ENCODE measurements at places on chromosomes 3 and 15.

GRCh38 chr3:120177707-120178306 is 83.6 kb upstream of the GSK3B start:
- DNase-seq: no peak

DNA sequence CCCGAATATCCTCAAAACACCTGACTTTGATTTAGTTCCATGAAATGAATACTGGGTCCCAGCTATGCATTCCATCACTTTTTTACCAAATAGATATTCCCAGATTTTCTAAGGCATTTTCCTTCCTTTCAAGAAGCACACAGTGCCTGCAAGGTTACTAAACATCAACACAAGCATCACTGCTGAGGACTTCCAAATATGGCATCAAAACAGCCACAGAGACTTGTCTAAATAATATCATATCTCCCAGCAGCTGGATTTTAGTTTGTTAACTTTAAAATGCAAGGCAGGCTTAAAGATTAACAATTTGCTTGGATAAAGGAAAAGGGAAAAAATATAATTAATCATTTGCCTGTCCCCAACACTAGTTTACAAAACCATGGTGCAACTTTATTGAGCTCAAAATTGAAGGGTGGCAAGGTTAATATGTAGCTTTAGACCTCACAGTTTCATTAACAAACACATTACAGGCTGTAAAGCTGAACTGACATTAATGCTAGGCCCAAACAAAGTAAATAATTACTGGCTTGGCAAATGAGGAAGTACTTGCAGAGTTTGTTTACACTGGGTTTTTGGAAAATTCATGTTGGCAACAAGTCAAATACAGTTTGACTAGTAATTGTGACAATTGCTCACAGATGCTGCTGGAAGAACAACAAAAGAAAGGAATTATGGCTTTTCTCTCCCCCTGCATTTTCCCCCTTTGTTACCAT is 401.7 kb upstream of the CDIN1 start:
- DNase-seq: no peak

DNA sequence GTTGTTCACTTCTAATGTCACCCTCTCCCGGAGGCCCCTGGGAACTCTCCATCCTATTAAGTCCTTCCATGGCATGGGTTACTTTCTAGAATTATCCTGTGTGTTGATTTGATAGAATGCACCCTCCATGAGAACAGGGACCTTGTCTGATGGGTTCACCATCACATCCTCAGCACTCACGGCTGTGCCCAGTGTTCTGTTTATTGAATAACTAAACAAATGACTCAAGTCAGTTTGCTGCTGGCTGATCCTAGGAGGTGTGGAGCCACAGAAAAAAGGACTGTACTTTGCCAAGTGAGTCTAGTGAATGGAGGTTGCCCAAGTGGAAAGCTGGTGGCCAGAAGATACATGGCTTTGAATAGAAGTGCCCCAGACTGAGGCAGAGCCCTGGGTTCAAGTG is 48.5 kb upstream of the RAB6B start:
- DNase-seq: no peak

DNA sequence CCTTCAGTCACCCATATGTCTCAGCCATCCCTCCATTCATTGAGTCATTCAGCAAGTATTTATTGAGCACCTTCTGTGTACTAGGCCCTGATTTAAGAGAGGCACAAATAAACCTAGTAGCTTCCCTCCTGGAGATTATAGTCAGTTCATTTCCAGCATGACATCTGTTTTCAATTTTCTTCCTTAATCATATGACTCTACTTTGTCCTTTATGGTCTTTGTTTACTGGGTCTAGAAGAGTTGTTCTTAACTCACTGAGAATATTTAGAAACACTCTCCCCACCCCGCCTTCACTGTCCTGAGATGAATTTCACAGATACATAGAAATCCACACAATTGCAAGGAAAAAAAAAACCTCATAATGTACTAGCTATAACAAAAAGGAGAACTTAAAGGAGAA is 44.8 kb upstream of the ADAMTS9 start:
- DNase-seq: no peak

DNA sequence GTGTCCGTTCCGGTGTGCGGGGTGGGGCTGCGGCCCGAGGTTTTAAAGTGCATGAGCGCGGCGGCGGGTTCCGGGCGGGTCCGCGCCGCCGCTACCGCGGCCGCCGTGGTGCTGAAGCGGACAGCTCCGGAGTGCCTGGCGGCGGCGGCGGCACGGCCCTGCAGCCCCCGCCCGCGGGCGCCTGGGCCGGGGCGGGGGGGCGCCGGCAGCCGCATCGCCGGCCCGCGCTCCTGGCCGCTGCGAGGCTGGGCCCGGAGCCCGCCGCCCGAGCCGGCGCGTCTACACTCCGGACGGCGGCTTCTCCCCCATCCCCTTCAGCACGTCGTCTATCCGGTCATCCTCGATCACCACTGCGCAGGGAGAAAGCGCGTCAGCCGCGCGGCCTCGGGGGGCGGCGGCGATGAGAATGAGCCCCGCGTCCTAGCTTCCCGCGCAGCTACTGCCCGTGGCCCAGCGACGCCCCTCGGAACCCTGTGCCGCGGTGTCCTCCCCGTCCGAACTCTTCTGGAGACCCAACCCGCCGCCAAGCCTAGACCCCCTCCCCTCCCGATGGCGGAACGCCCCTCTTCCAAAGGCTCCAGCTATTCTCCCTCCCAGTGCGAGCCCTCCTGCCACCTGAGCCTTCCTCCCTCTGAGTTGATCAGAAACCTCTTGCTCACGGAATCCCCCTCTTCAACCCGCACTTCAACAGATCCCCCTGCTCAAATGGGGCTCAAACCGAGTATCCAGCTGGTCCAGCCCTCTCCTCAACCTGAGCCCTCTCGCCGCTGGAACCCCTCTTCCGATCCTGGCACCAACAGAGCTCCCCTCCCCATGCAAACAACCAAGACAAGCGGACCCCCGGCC is 1.3 kb downstream of the CAMK2N2 start:
- no peak for DNase-seq

DNA sequence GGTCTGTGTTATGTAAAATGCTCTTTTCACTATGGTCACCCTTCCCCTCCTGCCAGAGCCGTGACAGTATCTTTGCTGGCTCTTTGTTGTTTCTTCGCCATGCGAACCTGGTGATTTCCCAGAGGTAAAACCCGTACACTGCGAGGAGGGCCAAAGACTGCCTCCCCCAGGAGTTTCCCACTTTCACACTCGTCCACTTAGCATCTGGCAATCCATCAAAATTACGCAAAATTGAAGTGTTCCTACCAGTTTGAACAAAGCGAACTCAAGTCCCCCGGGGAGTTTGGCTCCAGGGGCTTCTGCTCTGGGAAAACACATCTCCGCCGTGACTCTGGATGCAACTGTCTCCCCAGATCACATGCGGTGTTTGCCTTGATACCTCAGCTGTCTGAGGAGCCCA is 239.9 kb downstream of the FAM43A start:
- DNase-seq: no peak

GRCh38 chr15:100714034-100714748 is 111.8 kb downstream of the ASB7 start:
- no peak for DNase-seq

DNA sequence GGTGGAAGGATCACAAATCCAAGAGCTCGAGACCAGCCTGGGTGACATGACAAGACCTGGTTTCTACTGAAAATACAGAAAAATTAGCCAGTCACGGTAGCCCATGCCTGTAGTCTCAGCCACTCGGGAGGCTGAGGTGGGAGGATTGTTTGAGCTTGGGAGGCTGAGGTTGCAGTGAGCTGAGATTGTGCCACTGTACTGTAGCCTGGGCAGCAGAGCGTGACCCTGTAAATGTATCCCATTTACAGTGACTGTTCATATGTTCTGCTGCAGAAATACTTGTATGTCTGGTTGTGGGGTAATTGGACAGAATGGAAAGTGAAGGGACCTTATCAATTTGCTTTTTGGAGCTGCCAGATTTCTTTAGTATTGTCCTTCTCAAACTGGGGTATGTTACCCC is 24.9 kb downstream of the ATG7 start:
- DNase-seq: no peak

- no peak for DNase-seq
Measured at GRCh38 chr3:115062412-115062956, 84.6 kb downstream of the ZBTB20 start.

GRCh38 chr3:127820826-127821313 is 1.4 kb downstream of the MGLL start:
- DNase-seq: no peak

GRCh38 chr3:124577494-124578167 is 152.6 kb upstream of the UMPS start:
- no peak for DNase-seq

DNA sequence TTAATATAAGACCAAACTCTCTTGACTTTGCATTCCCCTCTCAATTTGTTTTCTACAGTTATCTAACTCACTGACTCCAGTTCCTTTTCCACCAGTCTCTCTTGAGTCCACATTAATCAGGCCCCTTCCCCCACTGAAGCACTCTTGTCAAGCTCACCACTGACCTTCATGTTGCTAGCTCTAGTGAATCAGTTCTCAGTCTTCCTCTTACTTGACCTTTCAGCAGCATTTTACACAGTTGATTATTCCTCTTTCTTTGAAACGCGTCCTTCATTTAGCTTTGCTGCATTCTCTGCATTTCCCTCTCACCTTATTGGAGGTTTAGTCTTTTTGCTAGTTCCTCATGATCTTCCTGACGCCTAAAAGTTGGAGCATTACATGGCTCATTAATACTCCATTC is 8.3 kb downstream of the PPP2R3A start:
- no peak for DNase-seq
